Iris pigment epithelial cell (primary cell): ENCODE measurements at places on chromosomes 4 and X.

- DNase-seq: no peak
These were observed 133.9 kb upstream of the CXorf66 start for GRCh38 chrX:140099221-140099620.

- peak; percentile 96 for DNase-seq
These were observed 95.1 kb downstream of the AFAP1 start for GRCh38 chr4:7844594-7844991.

GRCh38 chr4:121594796-121595526, 101.8 kb downstream of the ANXA5 start:
- DNase-seq: peak; percentile 28

DNA sequence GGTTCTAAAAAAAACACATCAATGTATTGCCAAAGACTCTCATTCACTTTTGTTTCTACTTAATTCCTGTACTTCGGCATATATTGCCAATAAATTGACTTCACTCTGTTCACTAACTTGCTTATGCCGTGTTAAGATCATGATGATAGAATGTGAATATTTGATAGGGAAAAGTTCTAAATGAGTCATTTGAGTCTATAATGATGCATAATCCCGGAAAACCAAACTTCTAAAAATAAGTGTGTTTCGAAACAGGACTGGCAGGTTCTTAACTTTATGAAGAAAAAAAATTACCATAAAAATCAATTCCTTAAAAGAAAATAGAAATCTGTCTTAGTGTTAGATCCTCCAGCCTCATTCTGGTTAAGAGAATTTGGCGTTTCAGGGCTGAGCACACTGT, 387.5 kb upstream of the FTHL17 start:
- peak; percentile 38 for DNase-seq

GRCh38 chr4:163500586-163500985, 6.1 kb downstream of the TMA16 start:
- DNase-seq: no peak

GRCh38 chrX:44675362-44676024, 132.8 kb upstream of the FUNDC1 start:
- DNase-seq: peak; percentile 77

GRCh38 chr4:184882276-184882675, 56.5 kb upstream of the ACSL1 start:
- DNase-seq: no peak

- peak; percentile 94 for DNase-seq
These were observed 3.2 kb upstream of the UXT start for GRCh38 chrX:47662144-47662657.

DNA sequence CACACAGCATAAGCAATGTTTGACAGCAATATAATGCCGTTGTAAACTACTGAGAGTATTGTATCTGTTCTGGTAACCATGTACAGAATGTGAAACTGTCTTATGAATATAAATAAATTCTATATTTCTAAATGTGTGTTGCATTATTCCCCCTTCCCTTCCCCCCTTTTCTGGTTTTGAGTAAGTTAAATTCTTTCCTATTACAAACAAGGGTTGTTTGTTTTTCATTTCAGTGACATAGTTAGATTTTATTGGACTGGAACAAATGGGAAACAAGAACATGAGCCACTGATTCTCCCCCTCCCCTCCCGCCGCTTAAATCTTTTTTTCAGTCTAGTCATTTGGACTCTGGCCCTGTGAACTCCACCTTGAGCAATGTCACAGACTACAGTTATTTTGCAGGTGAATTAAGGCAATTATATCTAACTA, 69.8 kb downstream of the GPAT3 start:
- DNase-seq: no peak

- no peak for DNase-seq
These were observed 113.5 kb downstream of the VSIG4 start for GRCh38 chrX:65926095-65927019.

GRCh38 chrX:129957241-129958082, 25.0 kb upstream of the BCORL1 start:
- DNase-seq: peak; percentile 48
